Aortic smooth muscle cell (primary cell): ENCODE measurements at places on chromosomes 11 and 22. TPM values are rescaled to one million over a fixed set of nuclear protein-coding genes. Genes with fewer than 3 reads are reported as not detected.

Gene TESMIN
- total RNA-seq: 0.13 and 0.75 TPM in 2 replicates

Gene UQCR10
- total RNA-seq: 94.3 and 94.6 TPM in 2 replicates

Gene ZNF408
- total RNA-seq: 5.0 and 6.0 TPM in 2 replicates

Gene GPR83
- total RNA-seq: under 0.01 and 0.26 TPM in 2 replicates

Gene NOX4
- 0.56 and 0.79 TPM in 2 replicates for total RNA-seq

Gene SCN3B
- total RNA-seq: 0.13 and 0.25 TPM in 2 replicates

Gene RASD2
- total RNA-seq: 0.12 and 0.92 TPM in 2 replicates

Gene FADS1
- 84.8 and 84.9 TPM in 2 replicates for total RNA-seq

Gene SYT12
- total RNA-seq: 0.25 and 1.6 TPM in 2 replicates

Gene PKDREJ
- total RNA-seq: under 0.01 and 0.06 TPM in 2 replicates

Gene SORL1
- 0.66 and 2.0 TPM in 2 replicates for total RNA-seq

Gene DBX1
- total RNA-seq: not detected in 2 replicates

Gene HBE1
- not detected in 2 replicates for total RNA-seq

Gene APOL1
- 39.0 and 42.4 TPM in 2 replicates for total RNA-seq

Gene C11orf68
- 25.0 and 26.1 TPM in 2 replicates for total RNA-seq

Gene OR2AG2
- total RNA-seq: 0.13 and 0.19 TPM in 2 replicates

Gene MS4A6A
- total RNA-seq: not detected in 2 replicates

Gene HEPN1
- not detected in 2 replicates for total RNA-seq

Gene ANGPTL5
- total RNA-seq: 0.25 and 0.92 TPM in 2 replicates

Gene TEAD1
- total RNA-seq: 54.4 and 72.1 TPM in 2 replicates

Gene OR52N4
- total RNA-seq: not detected in 2 replicates

Gene PLEKHB1
- 0.37 and 0.40 TPM in 2 replicates for total RNA-seq

Gene TP53I11
- total RNA-seq: 3.9 and 4.4 TPM in 2 replicates

Gene BIRC3
- 0.68 and 0.92 TPM in 2 replicates for total RNA-seq

Gene LIF
- total RNA-seq: 13.5 and 49.1 TPM in 2 replicates

Gene OR5B21
- total RNA-seq: not detected in 2 replicates

Gene TMEM121B
- total RNA-seq: under 0.01 TPM in 2 replicates

Gene SCN4B
- total RNA-seq: not detected in 2 replicates

Gene PNPLA3
- 1.1 and 2.4 TPM in 2 replicates for total RNA-seq

Gene GGT5
- total RNA-seq: 9.7 and 17.3 TPM in 2 replicates

Gene APBB1
- total RNA-seq: 50.2 and 51.7 TPM in 2 replicates

Gene BATF2
- total RNA-seq: 0.26 and 0.81 TPM in 2 replicates

Gene RFPL3
- not detected in 2 replicates for total RNA-seq

Gene MAJIN
- not detected in 2 replicates for total RNA-seq

Gene SOX6
- total RNA-seq: 0.40 and 0.50 TPM in 2 replicates

Gene GAL3ST1
- 0.06 TPM in 1 of 2 replicates, not detected in the other for total RNA-seq

Gene CHRM4
- total RNA-seq: 0.13 TPM in 1 of 2 replicates, not detected in the other
